ENCODE measurements at places on chromosomes 5 and 9. TPM values are rescaled to one million over a fixed set of nuclear protein-coding genes. Genes with fewer than 3 reads are reported as not detected.
A peak's percentile ranks its signal among the peaks of the same experiment; 100 is the strongest.

DNA sequence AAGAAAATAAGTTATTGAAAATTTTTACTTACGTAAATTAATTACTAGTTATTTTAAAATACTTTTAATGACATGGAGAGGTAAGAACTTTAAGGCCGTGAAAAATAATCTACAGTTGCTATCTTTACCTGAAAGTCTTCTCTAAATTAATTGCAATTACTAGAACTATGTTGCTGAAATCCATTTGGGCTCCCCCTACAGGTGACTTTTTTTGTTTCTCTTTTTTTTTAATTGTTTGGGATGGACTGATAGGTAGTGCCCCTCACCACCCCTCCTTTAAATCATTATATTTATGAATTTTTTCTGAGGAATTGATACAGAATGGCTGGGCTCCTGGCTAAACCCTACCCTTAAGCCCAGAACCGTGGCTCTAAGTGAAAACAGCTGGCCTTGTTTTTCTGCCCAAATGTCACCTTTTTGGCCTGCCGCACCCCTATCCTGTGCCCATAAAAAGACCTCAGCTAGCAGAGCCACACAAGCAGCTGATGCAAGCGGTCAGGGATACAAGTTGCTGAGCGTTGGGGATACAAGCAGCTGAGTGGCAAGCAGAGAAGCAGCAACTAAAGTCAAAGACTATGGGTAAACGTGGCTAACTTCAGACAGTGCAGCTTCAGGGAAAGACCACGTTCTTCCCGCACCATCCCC is 315.2 kb upstream of the ACO1 start:
- DNase-seq: no peak

DNA sequence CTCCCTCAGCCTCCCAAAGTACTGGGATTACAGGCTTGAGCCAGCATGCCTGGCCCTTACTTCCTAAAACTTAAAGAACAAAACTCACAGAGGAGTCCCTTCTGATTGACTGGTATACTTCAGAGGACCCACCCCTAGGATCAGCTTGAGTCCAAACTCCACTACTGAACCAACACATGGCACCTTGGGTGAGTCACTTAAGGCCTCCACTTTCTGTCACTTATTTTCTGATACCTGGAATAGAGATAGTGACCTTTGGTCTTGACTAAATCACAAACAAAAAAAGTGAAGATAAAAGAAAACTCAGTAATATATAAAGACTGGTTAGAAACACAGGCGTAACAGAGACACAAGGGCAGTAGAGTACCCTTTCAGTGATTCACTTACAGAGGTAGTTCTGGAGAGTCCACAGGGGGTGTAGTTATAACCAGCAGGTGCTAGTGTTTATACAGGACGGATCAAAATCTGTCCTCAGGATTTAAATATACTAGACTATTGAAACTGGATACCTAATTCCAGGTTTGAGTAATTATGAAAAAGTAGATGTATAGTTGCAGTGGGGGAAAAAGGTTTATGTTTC is 274.3 kb upstream of the ANKRD55 start:
- no peak for DNase-seq

- no peak for DNase-seq
Observed at GRCh38 chr9:14500705-14501104, 186.8 kb upstream of the NFIB start.

DNA sequence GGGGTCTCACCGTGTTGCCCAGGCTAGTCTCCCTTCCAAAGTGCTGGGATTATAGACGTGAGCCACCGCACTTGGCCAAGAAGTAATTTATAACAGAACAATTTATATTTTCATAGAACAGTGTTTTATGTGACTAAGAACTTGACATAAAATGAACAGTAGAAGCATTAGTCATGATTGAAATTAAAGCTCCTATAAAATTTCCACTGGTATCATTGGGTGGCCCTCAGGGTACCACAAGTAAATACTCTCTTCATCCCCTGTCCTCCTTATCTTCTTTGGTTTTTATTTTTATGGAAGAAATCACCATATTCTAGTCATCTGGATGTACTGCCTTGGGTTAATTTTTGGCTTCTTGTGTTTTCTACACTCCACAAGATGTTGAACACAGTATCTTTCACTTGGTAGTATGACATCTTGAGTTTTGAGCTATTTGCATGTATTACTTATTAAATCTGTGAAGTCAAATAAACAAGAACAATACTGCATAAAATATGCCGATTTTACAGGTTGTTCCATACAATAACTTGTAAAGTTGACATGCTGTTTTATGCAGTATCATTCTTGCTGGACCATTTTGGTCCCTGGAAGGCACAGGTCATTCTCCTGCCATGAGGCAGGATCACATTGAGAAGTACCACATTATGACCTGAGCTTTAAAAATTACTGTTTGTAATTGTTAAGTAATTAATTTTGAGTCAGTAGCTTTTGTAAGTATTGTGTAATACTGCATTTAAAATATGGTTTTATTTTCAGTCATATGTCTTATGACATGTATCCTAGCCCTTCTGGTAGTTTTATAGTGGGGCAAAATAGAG is 24.4 kb downstream of the LMNB1 start:
- DNase-seq: no peak

DNA sequence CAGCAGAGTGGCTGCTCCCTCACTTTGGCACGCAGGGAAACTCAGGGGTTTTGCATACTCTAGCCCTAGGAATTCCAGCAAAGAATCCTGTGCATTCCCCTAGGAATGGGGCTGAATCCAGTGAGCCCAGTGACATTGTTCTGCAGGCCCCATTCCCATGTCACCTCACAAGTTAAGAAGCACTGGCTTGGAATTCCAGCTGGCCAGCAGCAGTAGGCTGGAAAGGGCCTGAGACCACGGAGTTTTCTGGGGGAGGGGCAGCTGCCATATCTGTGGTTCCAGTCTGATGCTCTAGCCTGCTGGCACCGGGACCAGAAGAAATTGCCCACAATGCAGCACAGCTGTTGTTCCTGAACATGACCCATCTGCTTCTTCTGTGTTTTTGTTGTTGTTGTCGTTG is 217.6 kb upstream of the DMRTA1 start:
- DNase-seq: no peak

- no peak for DNase-seq
Observed at GRCh38 chr5:78610636-78611035, 37.9 kb downstream of the LHFPL2 start.

- no peak for DNase-seq
Observed at GRCh38 chr9:121561385-121562222, 62.0 kb upstream of the GGTA1 start.

DNA sequence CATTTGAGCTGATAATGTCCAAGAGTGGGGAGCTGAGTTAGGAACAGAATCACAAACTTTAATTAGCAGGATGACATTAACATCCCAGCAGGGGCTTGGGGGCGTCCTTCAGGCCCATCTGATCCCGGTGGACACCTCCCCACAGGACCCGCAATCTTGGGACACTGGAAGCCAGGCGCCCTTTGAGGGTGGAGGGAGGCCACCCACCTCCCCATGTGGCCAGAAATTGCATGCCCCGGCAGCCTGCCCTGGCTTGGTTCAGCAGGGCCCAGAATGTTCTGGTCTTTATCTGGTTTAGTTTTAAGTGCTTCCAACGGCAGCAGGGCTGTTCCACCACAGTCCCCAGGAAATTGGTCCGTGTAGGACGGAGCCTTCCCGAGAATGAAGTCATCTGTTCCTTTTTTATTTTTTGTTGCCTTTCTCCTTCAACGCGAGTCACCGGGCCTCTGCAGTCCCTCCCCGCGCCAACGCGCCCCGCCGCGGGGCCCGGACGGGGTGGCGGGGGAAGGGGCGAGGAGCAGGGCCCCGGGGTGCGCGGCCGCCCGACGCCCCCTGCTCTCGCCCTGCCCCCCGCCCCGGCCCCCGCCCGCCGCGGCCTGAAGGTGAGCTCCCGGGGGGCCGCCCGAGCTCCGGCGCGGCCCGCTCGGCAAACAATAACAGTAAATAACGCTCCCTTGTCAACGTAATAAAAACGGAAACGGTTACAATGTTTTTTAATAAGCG is 207.9 kb downstream of the C9orf50 start:
- DNase-seq: peak; percentile 87

- DNase-seq: no peak
Observed at GRCh38 chr5:155094455-155094854, 80.9 kb downstream of the KIF4B start.

GRCh38 chr9:104494808-104495207 is 9.3 kb upstream of the OR13F1 start:
- DNase-seq: peak; percentile 3

GRCh38 chr5:624118-624950 is 12.2 kb downstream of the CEP72 start:
- no peak for DNase-seq

DNA sequence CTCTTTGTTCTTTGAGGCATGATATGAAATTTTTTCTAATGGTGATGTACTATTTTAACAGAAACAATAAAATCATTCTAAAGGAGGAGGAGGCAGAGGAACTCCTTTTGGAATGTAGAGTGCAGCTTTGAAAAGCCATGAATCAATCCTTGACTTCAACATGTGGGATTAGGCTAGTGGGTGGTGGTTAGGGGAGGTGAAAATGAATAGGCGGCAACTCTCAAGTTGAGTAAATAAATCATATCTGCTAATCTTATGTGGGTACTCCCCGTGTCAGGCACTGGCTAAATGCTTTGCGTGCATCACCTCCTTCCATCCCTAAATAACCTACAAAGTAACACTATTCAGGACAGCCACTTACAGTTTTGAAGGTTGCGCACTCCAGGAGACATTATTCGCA is 35.1 kb downstream of the FAM81B start:
- DNase-seq: no peak

GRCh38 chr5:14512574-14512973 is 69.0 kb upstream of the OTULINL start:
- no peak for DNase-seq

- DNase-seq: no peak
Observed at GRCh38 chr9:90580576-90580975, 62.0 kb downstream of the DIRAS2 start.

- DNase-seq: no peak
Observed at GRCh38 chr5:169809281-169809680, 171.0 kb downstream of the INSYN2B start.

GRCh38 chr5:122723606-122724352 is 51.1 kb upstream of the SNX2 start:
- DNase-seq: peak; percentile 92

DNA sequence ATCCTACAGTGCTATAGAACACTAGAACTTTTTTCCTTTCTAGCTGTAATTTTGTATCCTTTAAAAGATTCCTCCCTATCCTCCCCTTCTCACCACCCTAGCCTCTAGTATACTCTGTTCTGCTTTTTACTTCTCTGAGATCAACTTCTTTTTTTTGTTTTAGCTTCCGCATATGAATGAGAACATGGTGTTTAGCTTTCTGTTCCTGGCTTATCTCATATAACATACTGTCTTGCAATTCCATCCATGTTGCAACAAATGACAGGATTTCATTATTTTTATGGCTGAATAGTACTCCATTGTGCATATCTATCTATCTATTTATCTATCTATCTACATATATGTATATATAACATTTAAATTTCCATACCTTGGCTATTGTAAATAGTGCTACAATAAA is 126.0 kb upstream of the MAN2A1 start:
- DNase-seq: no peak

DNA sequence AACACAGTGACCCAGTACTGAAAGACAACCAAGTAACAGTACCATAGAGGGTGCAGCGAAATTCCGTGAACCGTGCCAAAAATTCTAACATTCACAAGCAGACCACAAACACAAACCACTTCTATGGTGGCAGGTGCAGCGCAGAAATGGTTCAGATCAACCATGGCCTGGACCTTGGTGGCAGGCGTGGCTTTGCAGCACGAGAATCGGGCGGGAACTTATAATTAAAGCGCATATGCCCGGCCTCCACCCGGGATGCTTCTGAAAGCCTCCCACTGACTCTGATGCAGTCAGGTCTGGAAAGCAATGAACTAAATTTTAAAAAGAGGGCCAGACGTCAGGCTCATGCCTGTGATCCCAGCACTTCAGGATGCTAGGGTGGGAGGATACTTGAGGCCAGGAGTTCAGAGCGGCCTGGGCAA is 68.0 kb upstream of the TBC1D9B start:
- DNase-seq: no peak

- no peak for DNase-seq
Observed at GRCh38 chr5:94423411-94423810, 195.0 kb downstream of the KIAA0825 start.

- peak; percentile 63 for DNase-seq
Observed at GRCh38 chr5:112479418-112479817, 60.3 kb upstream of the EPB41L4A start.

DNA sequence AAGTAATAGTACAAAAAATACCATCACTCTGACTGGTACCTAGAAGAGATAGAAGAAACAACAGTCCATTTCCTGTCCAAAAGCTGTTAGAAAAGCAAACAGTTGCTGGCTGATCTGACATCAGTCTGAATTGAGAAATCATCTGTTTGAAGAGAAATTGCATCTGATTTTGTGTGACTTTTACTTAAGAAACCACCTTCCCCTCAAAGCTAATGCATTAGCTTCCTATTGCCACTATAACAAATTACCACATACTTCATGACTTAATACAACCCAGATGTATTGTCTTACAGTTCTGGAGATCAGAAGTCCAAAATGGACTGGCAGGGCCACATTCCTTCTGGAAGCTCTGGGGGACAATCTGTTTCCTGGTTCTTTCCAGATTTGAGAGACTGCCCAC is 385.9 kb upstream of the TLE4 start:
- DNase-seq: peak; percentile 83

DNA sequence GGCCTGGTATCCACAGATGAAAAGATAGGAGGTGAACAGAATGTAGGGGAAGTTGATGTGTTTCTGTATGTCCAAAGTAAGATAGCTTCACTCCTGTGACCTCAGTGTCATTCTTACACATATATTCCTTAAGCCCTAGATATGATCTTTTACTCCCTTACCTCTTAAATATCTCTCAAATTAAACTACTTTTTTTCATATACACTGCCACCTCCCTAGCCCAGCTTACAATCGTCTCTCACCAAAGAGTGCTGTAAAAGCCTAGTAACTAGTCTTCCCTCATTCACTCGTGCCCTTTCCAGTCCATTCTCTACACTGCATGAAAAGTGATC is 5.3 kb downstream of the DNAI1 start:
- no peak for DNase-seq

DNA sequence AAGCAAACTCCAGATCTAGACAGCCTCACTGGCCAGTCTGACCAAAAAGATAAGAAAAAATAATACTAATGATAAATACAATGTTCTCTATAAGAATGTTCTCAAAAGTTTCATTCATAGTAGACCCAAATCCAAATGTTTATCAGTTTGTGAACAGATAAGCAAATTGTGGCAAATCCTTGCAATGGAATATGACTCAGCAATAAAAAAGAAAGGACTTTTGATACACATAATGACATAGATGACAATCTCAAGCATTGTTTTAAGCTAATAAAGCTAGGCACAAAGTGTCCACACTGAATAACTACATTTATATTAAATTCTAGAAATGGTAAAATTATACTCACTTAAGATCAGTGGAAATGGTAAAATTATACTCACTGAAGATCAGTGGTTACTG is 195.4 kb upstream of the TYRP1 start:
- no peak for DNase-seq

Gene OR5C1
- not detected for total RNA-seq

Gene IL9
- not detected for total RNA-seq

Gene RETREG1
- total RNA-seq: 0.99 TPM

Gene ASPN
- total RNA-seq: 65.8 TPM

Gene CDKN2A
- 21.8 TPM for total RNA-seq

Gene PCBD2
- 0.90 TPM for total RNA-seq

Gene PDLIM7
- 91.4 TPM for total RNA-seq

Gene TMEM171
- total RNA-seq: 0.90 TPM

Gene C1QTNF3
- 1.9 TPM for total RNA-seq

Gene ANKRD55
- not detected for total RNA-seq

Gene MEF2C
- total RNA-seq: 38.6 TPM

Gene BARHL1
- not detected for total RNA-seq
